ENCODE measurements at places on chromosomes 4 and X. TPM values are rescaled to one million over a fixed set of nuclear protein-coding genes. Genes with fewer than 3 reads are reported as not detected.

GRCh38 chr4:106764774-106765173 lies 271.3 kb downstream of the DKK2 start:
- DNase-seq: no peak

GRCh38 chrX:127037159-127037558 lies 217.6 kb downstream of the PRR32 start:
- no peak for DNase-seq

DNA sequence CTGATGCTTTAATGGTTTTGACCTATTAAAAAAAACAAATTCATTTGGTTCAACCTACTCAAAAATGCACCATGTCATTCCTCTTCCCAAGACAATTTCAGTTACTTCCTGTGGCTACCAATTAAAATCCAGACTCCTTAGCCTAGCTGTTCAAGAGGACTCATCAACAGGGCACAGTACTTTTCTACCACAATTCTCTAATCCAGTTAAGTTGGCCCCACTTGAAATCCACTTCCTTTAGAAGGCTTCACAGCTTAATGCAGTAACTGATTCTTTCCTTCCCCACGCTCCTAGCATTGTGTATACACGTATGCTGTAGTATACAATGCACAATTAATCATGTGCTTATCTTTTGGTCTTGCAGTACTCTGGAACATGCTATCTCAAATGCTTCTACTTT lies 129.8 kb downstream of the UGT8 start:
- no peak for DNase-seq

DNA sequence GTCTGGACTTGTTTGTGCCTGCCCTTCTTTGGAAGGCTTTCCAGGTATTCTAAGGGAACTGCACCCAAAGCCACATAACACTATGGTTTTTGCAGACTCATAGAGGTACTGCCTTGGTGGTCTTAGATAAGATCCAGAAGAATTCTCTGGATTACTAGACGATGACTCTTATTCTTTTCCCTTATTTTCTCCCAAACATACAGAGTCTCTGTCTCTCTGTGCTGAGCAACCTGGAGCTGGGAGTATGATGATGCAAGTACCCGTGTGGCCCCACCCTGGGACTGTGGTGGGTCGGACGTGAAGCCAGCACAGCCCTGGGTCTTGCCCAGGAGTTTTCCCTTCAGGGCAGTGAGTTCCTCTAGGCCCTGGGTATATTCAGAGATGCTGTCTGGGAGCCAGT lies 1342.4 kb upstream of the TENM3 start:
- DNase-seq: no peak

- no peak for DNase-seq
Measured at GRCh38 chr4:107125496-107125895, 89.4 kb upstream of the DKK2 start.

GRCh38 chr4:139511320-139511719 lies 44.7 kb downstream of the SETD7 start:
- no peak for DNase-seq

DNA sequence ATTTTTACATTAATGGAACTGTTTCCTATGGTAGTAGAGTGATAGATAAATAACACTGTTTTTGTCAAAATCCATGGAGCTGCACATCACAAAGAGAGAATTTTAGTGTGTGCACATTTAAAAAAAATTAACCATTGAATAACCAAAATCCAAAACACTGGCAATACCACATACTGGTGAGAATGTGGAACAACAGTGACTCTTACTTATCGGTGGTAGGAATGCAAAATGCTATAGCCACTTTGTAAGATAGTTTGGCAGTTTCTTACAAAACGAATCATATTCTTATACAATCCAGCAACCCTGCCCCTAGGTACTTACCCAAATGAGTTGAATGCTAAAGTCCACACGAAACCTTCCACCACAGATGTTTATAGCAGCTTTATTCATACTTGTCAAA lies 229.6 kb upstream of the GPR101 start:
- DNase-seq: no peak

DNA sequence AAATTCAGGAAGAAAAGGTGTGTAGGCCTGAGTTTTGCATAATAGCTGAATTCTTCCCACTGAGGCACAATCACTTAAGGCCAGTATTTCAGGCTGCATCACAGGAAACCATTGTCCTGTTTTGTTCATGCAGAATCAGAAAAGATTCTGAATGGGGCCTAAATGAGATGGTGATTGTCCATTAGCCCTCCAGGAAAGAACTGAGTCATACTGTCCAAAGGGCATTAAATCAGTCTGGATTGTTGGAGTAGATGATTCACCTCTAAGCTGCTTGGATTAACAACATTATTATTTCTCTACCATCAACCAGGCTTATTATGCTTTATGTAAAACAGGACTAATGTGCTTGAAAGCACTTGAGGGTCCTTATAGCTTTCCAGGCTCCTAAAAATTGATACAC lies 36.2 kb downstream of the CT47B1 start:
- DNase-seq: no peak

DNA sequence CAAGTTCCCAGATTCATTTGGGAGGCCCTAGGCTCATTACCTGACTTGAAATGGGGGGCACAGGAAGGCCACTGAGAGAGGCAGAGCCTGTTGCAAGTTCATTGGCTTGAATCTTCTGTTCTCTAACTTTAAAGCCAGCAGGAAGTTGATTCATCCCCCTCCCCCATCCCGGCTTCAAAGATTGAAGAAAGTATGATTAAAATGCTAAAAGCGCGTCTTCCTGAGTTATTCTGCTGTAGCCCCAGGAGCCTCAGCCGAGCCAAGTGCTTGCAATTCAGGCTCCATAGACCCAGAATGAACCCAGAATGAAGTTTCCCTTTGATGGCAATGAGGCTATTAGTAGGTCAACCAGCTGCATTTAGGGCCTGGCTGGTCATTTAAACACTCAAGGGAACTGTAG lies 14.7 kb downstream of the CHST7 start:
- no peak for DNase-seq

- no peak for DNase-seq
Measured at GRCh38 chr4:81634165-81634564, 162.5 kb upstream of the RASGEF1B start.

GRCh38 chrX:153686711-153687110 lies 1.0 kb upstream of the SLC6A8 start:
- DNase-seq: peak; percentile 67

Gene MAGEE2
- not detected for total RNA-seq

Gene TCEAL4
- total RNA-seq: 68.6 TPM

Gene ADH6
- 10.2 TPM for total RNA-seq

Gene AFF2
- total RNA-seq: 3.0 TPM

Gene MAPK10
- total RNA-seq: 16.8 TPM

Gene SULT1B1
- 0.24 TPM for total RNA-seq
